ENCODE measurements at places on chromosomes 16 and 17. TPM values are rescaled to one million over a fixed set of nuclear protein-coding genes. Genes with fewer than 3 reads are reported as not detected.

KIF19 gene
- 2.4 TPM for total RNA-seq

CHAD gene
- not detected for total RNA-seq

SLC47A2 gene
- 0.28 TPM for total RNA-seq

KAT2A gene
- total RNA-seq = 68.7 TPM

CCL11 gene
- 3.3 TPM for total RNA-seq

GAST gene
- total RNA-seq = not detected

IGSF6 gene
- 18.6 TPM for total RNA-seq

C16orf46 gene
- not detected for total RNA-seq

ZNF423 gene
- total RNA-seq = 6.6 TPM

MBTD1 gene
- 15.6 TPM for total RNA-seq

CYBC1 gene
- total RNA-seq = 66.7 TPM

ABCA10 gene
- 12.8 TPM for total RNA-seq

DLX4 gene
- total RNA-seq = not detected

Measured in omental fat pad (tissue), 4 donors.